ENCODE measurements at places on chromosomes 16 and 17.

GRCh38 chr16:24610416-24610755, 71.0 kb downstream of the RBBP6 start:
- DNase-seq: no peak

DNA sequence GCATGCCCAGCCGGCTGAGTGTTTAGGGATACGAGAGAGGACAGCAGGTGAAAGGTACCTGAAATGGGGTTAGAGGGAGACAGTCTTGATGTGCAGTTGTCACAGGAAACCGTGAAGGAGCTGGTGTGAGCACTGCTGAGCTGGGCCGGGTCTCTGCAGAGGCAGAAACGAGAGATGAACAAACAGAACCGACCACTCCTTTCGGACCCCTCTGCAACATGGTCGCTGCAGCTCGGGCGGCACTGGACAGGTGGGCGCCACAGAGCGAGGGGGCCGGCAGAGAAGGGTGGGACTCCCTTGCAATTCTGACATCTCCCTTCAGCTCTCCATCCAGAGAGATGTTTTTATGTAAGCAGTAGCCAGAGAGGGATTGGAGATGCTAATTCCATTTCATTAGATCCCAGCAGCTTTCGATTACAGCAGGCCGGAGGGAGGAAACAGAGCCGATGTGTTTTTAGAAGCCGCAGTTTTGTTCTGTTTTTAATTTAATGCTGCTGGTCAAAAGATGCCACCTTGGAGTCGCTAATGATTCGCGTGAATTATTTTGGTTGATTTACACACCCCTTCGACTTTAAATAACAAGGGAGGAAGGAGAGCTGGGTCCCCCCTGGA, 86.3 kb upstream of the RPL38 start:
- DNase-seq: no peak

GRCh38 chr17:7477392-7478275, 1.8 kb downstream of the ZBTB4 start:
- peak; percentile 53 for DNase-seq

DNA sequence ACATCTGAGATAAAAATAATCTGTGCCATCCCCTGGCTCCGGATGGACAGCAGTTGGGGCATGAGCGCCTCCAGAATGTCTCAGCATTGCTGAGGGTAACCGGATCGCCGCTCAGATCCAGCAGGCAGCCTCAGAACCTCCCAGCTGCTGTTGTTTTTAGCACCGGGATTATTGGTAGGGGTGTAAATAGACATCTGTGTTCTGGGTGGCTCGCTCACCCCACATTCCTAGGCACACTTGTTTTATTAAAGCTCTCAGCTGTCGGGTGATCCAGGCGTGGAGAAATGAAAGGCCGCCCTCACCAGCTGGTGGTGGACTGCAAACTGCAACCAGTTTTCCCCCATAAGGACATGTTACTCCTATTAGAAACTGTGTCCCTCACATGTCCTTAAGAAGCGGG, 32.1 kb downstream of the MYH3 start:
- no peak for DNase-seq

DNA sequence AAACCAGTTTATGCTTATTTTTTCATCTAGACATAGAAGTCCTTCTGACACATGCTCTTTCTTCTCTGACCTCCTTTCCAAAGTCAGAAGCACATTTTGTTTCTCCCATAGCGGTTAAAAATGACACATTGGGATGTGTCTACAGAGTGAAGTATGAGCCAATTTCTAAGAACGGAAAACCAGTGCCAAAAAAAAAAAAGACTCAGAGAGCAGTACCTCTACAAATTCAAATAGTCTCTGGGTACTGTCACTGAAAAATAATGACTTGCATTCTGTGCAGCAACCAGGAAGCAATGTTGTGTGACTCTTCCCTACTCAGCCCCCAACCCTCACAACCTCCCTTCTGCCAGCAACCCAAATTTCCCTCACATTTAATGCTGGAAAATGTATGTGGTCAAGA, 145.5 kb upstream of the PMFBP1 start:
- DNase-seq: no peak

- no peak for DNase-seq
These were observed 124.9 kb upstream of the KCNJ16 start for GRCh38 chr17:69949973-69950695.

DNA sequence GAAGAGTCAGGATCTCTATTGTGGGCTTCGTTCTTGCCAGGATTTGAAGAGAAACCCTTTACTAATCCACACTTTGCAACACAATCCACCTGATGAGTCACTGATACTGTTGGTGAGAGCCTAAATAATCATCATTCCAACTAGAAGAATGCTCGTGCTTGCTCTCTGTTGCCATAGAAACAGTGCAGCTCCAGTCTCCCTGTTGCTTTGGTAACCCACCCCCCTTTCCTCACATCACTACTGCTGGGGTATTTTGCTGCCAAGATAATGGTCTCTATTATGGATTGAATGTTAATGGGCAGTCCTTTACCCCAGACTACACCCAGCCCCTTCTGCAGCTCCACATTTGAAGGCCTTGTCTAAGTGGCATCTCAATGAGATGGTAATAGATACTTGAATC, 190.4 kb downstream of the ABCC12 start:
- no peak for DNase-seq

- peak; percentile 57 for DNase-seq
These were observed 322.5 kb downstream of the C16orf95 start for GRCh38 chr16:86994651-86995171.

DNA sequence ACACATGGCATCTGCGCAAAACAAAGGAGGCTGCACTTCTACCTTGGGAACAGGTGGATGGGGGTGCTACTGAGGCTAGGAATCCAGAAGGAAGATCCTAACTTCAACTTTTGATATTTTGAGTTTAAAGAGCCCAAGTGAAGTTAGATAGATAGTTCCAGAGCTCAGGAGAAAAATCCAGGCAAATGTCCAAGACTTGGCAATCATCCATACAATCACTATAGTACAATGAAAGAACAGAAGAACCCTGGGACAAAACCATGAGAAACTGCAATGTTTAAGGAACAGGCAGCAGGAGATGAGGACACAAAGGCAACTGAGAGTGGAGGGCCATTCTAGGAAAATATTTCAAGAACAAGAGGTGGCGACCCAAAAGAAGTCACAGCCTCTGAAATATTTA, 12.4 kb downstream of the CDYL2 start:
- no peak for DNase-seq

GRCh38 chr16:9816644-9817043, 365.6 kb downstream of the GRIN2A start:
- DNase-seq: no peak

- DNase-seq: no peak
These were observed 20.8 kb upstream of the MYO15B start for GRCh38 chr17:75566834-75567233.

GRCh38 chr16:7980133-7980483, 610.2 kb downstream of the TMEM114 start:
- no peak for DNase-seq

- peak; percentile 93 for DNase-seq
These were observed at the start of gene RAB34 for GRCh38 chr17:28717578-28718332. TSS of gene RAB34 (minus strand) at chr17:28717868. CDS start at chr17:28717266, 602 bp downstream.

- no peak for DNase-seq
These were observed 7.3 kb upstream of the MC1R start for GRCh38 chr16:89911375-89911774.

DNA sequence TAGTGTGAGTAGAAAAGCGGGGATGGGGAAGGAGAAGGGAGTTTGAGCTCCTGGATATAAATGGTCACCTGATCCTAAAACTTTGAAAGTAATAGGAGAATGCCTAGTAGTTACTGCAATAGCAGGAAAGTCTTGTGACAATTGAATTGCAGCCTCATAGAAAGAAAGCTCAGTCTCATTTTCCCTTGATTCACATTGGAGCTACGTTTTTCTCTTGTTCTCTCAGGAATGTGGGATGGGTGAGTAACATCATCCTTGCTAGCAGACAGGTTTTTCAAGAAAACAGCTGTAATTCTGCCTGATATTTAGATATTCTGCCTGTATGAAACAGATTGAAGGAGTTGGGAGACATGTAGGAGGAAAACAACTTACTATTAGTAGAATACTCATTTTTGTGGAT, 25.3 kb downstream of the SF3B3 start:
- no peak for DNase-seq

GRCh38 chr17:48394821-48395220, 35.2 kb downstream of the SKAP1 start:
- no peak for DNase-seq

GRCh38 chr17:66483906-66484305, 181.5 kb downstream of the PRKCA start:
- DNase-seq: no peak

DNA sequence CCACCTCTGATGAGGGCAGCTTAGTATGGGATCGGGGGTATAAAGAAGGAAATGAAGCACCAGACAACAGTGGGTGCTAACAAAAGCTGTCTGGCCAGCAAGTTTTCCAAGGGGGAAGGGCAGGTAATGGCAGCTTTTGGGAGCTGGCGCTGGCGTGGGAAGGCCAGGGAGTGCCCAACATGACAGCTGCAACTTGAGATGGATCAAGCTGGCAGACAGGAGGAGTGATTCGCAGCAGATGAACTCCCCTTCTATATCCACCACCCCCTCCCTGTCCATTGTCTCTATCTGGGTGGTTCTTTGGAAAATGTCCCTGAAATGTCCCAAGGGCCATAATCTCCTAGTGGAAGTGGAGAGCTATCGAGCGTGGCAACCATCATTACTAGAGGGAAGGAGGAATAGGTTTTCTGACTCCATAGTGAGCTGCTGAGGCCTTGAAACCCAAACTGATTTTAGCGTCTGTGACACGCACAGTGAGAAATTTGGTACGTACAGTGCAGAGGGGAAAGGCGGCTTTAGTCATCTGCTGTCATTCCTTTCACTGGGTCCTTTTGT, 4.8 kb upstream of the INPP5K start:
- DNase-seq: no peak

All from amniotic stem cell (primary cell).